ENCODE measurements at places on chromosomes 5 and 9.

- no peak overlapping the region for H3K27ac ChIP-seq
- H3K4me3 ChIP-seq = no peak overlapping the region
- H3K36me3 ChIP-seq = no peaks in the 10 kb centered on the region
Observed at GRCh38 chr9:98410185-98410697, 154.8 kb upstream of the TBC1D2 start.

DNA sequence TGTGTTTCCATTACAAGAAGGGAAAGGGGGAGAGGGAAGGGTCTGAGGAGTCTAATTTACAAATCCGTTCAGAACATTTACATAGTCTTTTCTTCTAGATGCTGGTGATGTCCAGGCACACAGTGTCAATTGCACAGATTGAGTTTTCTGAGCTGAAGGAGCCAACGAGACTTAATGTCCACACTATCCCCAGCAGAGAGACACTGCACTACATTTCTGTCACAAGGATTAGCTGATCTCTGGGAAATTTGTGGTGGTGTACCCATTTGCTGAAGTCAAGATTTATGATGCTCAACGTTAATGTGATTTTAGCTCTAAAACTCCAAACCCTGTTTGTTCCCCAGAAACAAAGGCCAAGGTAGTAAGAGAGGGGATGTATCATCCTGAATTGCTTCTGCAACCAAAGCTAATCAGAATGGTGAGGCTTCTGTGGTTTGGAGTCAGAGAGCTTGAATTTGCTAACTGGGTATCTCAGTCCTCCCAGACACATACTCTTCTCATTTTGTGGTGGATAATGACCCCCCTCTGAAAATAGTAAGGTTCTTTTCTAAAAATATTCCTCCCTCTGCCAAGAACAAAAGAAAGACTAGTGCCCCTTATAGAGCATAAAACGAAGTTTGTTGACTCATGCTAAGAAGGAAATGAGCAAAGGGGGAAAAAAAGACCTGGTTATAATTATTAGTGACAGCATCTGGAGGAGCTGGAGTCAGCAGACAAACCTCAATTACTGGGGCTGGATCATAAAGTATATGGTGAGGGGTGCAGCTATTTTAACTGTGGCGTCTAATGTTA, 416.9 kb downstream of the PSAT1 start:
- no peak overlapping the region for H3K4me3 ChIP-seq
- peak overlapping the region; percentile 58 for H3K27ac ChIP-seq
- no peaks in the 10 kb centered on the region for H3K4me1 ChIP-seq
- H3K36me3 ChIP-seq = no peaks in the 10 kb centered on the region
- no peaks in the 10 kb centered on the region for H3K27me3 ChIP-seq

DNA sequence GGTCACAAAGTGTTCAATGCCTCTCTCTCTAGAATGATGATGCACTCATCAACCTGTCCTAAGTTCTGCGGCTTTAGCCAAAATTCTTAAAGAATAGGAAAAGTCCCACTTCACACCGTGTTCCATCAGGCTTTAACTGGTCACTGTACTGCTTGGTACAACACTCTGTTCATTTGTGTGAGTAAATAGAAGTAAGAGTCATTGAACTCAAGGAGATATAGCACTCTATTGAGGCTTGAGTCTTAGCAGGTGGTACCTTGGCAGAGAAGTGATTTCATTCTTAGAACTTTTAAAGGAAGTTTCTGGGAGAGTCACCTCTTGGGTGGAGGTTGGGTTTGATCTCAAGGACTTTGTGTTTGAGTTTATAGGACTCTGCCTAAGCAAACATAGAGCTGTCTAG, 92.6 kb downstream of the TENT4A start:
- H3K4me1 ChIP-seq = peaks cover 5% of the 10 kb centered on the region
- DNase-seq = no peak
- no peaks in the 10 kb centered on the region for H3K36me3 ChIP-seq
- H3K27ac ChIP-seq = no peak overlapping the region
- H3K4me3 ChIP-seq = no peak overlapping the region

DNA sequence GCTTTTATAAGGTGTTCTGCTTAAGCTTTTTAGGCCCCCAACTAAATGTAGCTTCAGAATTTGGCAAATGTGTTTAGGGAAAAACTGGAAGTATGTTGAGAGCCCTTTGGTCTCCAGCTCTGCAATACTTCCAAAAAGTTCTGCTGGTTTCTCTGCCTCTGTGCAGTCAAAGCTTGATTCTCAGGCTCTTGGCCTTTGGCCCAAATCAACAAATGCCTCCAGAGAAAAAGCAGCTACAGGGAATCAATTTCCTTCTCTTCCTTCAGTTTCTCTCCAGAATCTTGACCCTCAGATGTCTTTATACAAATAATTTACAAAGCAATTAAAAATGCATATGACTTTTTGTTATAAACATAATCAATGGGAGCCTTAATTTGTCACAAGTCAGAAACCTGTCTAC, 235.7 kb downstream of the COMMD10 start:
- H3K4me1 ChIP-seq = no peaks in the 10 kb centered on the region
- no peak overlapping the region for H3K27ac ChIP-seq
- H3K36me3 ChIP-seq = no peaks in the 10 kb centered on the region
- no peak overlapping the region for H3K4me3 ChIP-seq

GRCh38 chr5:68648944-68649857, 433.6 kb downstream of the PIK3R1 start:
- no peaks in the 10 kb centered on the region for H3K27me3 ChIP-seq
- DNase-seq = no peak
- no peaks in the 10 kb centered on the region for H3K4me1 ChIP-seq
- no peaks in the 10 kb centered on the region for H3K36me3 ChIP-seq
- H3K4me3 ChIP-seq = no peak overlapping the region
- H3K27ac ChIP-seq = no peak overlapping the region

GRCh38 chr5:54521856-54522479, 4.4 kb downstream of the SNX18 start:
- DNase-seq = no peak
- peaks cover 48% of the 10 kb centered on the region for H3K4me1 ChIP-seq
- no peak overlapping the region for H3K4me3 ChIP-seq
- H3K27me3 ChIP-seq = no peaks in the 10 kb centered on the region
- no peak overlapping the region for H3K27ac ChIP-seq

- DNase-seq = no peak
- H3K27me3 ChIP-seq = no peaks in the 10 kb centered on the region
- H3K36me3 ChIP-seq = no peaks in the 10 kb centered on the region
- no peak overlapping the region for H3K4me3 ChIP-seq
- H3K27ac ChIP-seq = peak overlapping the region; percentile 87
- peaks cover 53% of the 10 kb centered on the region for H3K4me1 ChIP-seq
Observed at GRCh38 chr5:96254980-96255691, 177.9 kb downstream of the PCSK1 start.
